ENCODE measurements at places on chromosomes 7 and 10. TPM values are rescaled to one million over a fixed set of nuclear protein-coding genes. Genes with fewer than 3 reads are reported as not detected.

The CPEB3 gene
- 11.4 TPM for total RNA-seq

The RBP3 gene
- total RNA-seq: not detected

The CRYGN gene
- total RNA-seq: not detected

DNA sequence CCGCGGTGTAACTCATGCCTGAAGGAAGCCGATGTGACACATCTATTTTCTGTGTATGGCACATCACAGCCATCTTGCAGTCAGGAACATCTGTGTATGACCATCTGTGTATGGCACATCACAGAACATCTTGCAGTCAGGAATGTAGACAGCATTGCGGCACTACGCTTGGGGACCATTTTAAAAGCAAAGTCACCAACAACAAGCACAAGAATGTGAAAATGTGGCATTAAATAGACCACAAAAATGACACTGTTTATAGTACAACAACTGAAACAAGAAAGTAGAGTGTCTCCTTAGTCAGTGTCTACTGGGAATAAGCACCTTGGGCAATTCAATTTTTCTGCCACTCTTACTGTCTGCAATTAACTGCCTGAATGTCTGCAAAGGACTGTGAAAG, 124.4 kb downstream of the HGF start:
- H3K36me3 ChIP-seq: no peaks in the 10 kb centered on the region
- no peaks in the 10 kb centered on the region for H3K27me3 ChIP-seq
- DNase-seq: no peak
- no peak overlapping the region for H3K4me3 ChIP-seq
- no peak overlapping the region for H3K27ac ChIP-seq

- H3K27me3 ChIP-seq: no peaks in the 10 kb centered on the region
- no peaks in the 10 kb centered on the region for H3K4me1 ChIP-seq
- H3K27ac ChIP-seq: no peak overlapping the region
- H3K4me3 ChIP-seq: no peak overlapping the region
Observed at GRCh38 chr7:50679218-50680007, 103.3 kb downstream of the GRB10 start.

- no peaks in the 10 kb centered on the region for H3K36me3 ChIP-seq
- no peak overlapping the region for H3K4me3 ChIP-seq
- H3K4me1 ChIP-seq: no peaks in the 10 kb centered on the region
- DNase-seq: no peak
Observed at GRCh38 chr7:98423043-98423442, 22.2 kb upstream of the BAIAP2L1 start.

GRCh38 chr7:10022957-10023356, 950.7 kb upstream of the PHF14 start:
- H3K4me1 ChIP-seq: peaks cover 6% of the 10 kb centered on the region
- DNase-seq: no peak
- no peaks in the 10 kb centered on the region for H3K27me3 ChIP-seq
- H3K36me3 ChIP-seq: no peaks in the 10 kb centered on the region
- H3K27ac ChIP-seq: no peak overlapping the region

Measured in right atrium auricular region (tissue), 2 donors.